ENCODE measurements at places on chromosomes 6 and 20.

- DNase-seq = no peak
Measured at GRCh38 chr6:90898763-90899162, 311.9 kb upstream of the MAP3K7 start.

DNA sequence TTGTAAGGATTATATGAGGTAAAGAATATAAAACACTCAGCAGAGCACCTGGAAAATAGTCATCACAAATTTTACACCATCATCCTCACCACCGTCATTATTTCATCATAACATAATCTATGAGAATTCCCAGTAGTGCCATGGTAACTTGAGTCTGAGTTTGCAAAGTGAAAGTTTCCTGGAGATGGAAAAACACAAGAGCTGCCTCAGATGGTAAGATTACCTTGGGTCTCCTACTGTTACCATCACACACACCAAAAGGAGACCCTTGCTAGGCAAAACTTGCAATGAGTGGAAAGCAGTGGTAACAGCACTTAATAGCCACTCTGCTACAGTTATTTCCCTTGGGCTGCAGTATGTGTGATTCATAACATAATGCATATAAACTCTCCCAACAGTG is 589.8 kb downstream of the RNF144B start:
- no peak for DNase-seq

DNA sequence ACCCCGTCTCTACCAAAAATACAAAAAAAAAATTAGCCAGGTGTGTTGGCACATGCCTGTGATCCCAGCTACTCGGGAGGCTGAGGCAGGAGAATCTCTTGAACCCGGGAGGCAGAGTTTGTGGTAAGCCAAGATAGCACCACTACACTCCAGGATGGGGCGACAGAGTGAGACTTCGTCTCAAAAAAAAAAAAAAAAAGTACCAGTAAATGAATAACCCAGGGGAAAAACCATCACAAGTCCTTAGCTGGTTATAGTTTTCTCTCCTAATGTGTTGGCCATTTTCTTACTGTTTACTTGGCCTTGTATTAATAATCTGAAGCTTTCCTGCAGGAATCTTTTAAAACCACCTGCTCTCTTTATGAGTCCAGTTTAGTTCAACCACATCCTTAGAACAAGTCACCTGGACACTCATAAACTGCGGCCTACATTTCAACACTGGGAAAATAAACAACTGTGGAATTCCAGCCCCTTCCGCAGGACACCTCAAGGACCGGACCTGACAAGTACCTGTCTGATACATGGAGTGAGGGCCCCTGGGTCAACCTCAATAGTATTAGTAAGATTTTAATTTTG is 102.6 kb downstream of the ATP9A start:
- no peak for DNase-seq

DNA sequence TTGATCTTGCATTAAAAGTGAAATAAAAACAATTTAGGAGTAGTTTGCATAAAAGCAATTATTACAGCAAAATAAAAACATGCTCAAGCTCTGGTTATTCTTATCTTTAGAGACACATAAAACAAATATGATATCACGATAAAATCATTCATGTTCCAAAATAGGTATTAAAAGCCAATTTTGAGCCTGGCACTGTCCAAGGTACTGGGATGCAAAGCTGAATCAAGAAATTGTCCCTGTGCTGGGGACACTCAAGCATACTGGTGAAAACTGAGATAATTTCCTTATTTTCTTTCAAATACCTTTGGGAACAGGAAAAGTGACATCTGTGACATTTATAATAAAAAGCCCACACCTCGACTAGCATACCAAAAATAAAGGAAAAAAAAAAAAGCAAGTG is 931 bp upstream of the MTCL3 start:
- DNase-seq = no peak

- no peak for DNase-seq
Measured at GRCh38 chr6:96888745-96889144, 8.9 kb downstream of the NDUFAF4 start.

DNA sequence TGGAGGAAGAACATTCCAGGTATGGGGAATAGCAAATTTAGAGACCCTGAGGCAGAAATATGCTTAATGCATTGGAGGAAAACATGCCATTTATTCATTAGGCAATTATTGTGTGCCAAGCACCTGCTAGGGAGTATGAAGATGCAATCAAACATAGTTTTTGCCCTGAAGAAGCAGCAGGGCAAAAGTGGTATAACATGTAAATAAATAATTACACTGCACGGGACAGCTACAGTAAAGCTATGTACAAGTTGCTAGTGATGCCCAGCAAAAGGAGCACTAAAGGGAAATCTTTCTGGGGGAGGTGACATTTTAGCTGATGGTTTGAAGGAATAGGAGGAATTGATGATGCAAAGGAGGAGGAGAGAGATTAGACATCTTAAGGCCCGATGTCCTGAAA is 624 bp upstream of the TJAP1 start:
- DNase-seq = no peak

GRCh38 chr6:3094815-3095214 is 23.7 kb upstream of the BPHL start:
- DNase-seq = no peak

GRCh38 chr6:11653028-11653583 is 115.6 kb downstream of the TMEM170B start:
- DNase-seq = no peak

DNA sequence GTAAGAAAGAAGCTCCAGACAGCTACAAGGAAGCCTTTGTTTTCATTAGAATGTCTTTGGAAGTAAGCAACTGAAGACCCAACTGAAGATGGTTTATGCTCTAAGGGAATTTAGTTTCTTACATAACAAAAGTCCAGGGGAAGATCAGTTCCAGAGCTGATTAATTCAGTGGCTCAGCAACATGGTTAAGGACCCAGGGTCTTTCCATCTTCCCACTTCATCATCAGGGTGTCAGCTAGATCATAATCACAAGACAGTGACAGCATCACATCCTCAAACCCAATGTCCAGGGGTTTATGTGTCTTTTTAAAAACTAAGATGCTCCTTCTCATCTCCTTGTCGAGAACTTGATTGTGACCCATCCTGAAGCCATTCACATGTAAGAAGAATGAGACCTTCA is 119.7 kb upstream of the PRDM1 start:
- no peak for DNase-seq

DNA sequence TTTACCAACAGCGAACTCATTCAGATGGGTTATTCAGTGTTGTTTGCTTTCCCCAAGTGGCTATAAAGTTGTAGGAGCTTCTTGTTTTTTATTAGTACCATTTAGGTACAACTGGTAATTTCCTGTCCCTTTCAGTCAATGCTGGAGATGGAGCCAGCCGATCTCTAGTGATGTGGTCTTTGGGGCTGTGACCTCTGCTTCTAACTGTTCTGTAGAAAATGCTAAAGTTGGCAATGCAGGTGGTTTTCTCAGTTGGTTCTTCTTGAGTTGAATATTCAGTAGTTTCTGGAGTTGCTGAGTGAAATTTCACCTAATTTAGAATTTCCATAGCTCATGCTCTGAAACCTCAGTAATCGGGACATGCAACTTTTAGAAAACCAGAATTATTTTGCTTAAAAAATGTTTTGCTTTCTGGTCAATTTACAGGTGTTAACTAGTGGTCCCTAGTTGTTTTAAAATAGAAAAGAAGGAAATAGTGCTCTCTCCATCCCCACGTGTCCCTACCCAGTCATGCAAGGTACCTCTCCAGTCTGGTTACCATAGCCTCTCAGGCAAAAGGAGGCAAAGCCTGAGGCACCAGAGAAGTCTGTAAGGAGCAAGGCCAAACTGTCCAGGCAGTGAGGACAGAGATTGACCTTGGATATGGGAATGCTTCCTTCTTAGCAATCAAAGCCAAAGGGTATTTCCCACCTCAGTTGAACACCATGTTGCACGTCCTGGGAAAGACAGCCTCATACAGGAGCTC is 27.3 kb upstream of the GABRR1 start:
- no peak for DNase-seq

DNA sequence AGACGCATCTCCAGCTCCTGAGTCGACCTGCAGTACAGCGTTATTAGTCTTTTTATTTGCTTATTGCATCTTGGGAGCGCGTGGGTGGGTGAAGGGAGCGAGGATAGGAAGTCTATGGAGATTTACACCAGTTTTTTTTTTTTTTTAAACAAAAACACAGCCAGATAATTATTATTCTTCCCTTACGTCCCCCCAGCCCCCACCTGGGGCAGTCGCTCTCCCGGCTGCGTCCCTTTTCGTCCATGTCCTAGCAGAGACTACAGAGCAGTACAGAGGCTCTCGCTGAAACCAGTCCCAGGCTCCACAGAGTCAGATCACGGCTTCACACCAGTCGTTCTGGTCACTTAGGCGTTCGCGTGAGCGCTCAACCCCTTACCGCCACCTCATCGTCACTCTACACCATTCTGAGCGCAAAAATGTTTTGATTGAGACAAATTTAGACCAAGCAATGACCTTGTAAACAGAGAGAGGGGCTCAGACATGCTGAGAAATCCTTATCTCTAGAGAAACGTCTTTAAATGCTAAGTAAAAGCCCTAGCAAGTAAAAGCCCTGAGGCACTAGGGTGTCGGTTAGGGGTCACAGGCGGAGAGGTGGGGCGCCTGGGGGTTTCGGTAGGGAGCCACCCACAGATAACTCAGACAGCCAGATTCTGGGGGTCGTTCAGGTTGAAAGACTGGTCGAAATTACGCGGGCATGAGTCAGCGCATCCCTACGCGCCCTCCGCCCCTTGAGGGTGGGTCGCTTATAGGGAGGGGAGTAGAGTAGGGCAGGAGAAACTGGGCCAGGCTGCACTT is 975 bp upstream of the PPT2 start:
- DNase-seq = peak; percentile 50

- no peak for DNase-seq
Measured at GRCh38 chr20:59835057-59835447, 98.4 kb downstream of the SYCP2 start.

GRCh38 chr6:161921602-161922395 is 647.9 kb upstream of the AGPAT4 start:
- peak; percentile 65 for DNase-seq

- DNase-seq = no peak
Measured at GRCh38 chr6:63807056-63807455, 171.5 kb downstream of the PHF3 start.

DNA sequence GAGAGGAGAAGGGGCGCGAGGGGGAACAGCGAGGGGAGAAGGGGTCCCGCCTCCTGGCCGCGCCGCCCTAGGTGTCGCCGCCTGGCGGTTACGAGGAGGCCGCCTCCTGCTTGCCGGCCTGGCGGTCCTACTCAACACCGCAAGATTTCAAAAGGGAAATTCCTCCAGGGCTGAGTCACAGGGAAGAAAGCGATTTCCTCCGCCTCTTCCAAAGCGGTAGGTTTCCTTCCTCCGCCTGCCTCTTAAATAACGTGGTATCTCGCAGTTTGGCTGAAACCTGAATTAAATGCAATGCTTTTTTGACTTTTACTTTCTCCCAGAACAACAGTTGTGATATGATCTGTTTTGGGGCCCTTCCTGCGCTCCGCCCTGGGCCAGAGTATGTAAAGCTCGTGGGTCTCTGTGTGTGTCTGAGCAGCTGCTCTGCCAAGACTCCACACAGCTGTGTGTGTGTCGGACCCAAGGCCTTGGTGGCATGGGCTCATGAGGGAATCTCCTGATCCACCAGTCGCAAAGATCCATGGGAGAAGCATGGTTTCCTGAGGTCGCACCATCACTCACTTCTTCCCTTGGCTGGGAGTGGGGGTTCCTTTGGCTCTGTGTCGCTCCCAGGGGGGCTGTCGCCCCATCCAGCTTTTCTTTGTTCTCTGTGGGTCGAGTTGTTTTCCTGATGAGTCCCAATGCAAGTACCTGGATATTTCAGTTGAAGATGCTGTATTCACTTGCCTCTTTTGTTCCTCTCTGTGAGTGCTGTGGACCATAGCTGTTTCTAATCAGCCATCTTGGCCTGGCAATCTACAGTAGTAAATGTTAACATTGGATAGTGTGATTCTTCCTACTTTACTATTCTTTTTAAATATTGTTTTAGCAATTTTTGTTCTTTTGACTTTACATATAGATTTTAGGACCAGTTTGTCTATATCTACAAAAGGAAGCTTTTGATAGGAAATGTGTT is 31.6 kb upstream of the NOTCH4 start:
- peak; percentile 50 for DNase-seq

- DNase-seq = peak; percentile 19
Measured at GRCh38 chr6:106446287-106446885, 85.9 kb downstream of the CRYBG1 start.

DNA sequence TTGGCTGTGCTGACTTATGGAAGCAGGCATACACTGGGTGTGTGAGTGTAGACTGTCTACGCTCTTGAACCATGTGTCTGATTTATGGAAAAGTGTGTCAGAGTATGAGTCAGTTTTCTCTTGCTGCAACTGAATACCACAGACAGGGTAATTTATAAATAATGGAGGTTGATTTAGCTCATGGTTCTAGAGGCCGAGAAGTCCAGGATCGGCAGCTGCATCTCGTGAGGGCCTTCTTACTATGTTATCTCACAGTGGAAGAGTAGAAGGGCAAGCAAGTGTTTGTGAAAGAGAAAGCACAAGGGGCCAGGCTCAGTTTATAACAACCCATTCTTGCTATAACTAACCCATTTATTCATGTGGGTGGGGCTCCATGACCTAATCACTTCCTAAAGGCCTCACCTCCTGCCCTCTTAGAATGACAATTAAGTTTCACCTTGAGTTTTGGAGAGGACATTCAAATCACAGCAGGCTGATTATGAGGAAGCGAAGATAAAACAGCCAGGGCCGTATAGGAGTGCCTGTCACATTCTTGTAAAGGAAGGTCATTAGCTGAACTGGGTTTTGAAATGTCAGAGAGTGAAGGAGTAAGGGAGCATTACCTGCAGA is 6.7 kb downstream of the GPR31 start:
- no peak for DNase-seq

DNA sequence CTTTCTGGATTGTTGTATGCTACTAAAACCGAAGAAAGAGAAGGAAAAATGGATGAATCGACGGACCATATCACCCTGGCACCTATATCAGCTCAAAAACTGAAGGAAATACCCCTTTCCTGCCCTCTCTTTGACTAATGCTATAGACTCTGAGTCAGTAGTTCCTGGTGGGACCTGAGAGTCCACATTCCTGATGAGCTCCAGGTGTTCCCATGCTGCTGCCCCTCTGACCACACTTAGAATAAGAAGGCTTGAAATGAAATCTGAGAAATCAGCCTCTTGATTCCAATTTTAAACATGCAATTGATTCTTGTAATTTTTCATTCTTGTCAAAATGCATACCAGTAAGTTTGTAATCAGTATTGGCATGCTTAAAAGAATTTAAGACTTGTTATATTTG is 75.2 kb downstream of the PRL start:
- DNase-seq = no peak

- DNase-seq = peak; percentile 99
Measured at GRCh38 chr20:57103146-57103800, 163.2 kb downstream of the BMP7 start.

- peak; percentile 76 for DNase-seq
Measured at GRCh38 chr6:35146453-35146852, 5.3 kb upstream of the TCP11 start.

GRCh38 chr6:123533862-123534648 is 102.7 kb downstream of the TRDN start:
- no peak for DNase-seq

DNA sequence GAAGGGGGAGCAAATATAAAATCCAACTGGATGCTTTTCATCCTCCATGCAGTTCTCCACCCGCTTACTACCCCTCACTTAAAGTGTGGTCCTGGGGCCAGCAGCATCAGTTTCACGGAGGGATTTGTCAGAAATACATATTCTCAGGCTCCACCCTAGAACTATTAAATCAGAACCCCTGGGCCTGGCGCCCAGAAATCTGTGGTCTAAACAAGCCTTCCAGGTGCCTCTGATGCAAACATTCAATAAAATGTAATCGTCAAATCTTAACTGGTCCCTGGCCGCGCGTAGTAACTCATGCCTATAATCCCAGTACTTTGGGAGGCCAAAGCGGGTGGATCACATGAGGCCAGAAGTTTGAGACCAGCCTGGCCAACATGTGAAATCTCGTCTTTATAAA is 47.7 kb downstream of the ATXN1 start:
- no peak for DNase-seq
